Activated CD4-positive, alpha-beta T cell treated with anti-CD3 and anti-CD28 coated beads for 36 hours (primary cell): ENCODE measurements at places on chromosomes 1 and 21.

DNA sequence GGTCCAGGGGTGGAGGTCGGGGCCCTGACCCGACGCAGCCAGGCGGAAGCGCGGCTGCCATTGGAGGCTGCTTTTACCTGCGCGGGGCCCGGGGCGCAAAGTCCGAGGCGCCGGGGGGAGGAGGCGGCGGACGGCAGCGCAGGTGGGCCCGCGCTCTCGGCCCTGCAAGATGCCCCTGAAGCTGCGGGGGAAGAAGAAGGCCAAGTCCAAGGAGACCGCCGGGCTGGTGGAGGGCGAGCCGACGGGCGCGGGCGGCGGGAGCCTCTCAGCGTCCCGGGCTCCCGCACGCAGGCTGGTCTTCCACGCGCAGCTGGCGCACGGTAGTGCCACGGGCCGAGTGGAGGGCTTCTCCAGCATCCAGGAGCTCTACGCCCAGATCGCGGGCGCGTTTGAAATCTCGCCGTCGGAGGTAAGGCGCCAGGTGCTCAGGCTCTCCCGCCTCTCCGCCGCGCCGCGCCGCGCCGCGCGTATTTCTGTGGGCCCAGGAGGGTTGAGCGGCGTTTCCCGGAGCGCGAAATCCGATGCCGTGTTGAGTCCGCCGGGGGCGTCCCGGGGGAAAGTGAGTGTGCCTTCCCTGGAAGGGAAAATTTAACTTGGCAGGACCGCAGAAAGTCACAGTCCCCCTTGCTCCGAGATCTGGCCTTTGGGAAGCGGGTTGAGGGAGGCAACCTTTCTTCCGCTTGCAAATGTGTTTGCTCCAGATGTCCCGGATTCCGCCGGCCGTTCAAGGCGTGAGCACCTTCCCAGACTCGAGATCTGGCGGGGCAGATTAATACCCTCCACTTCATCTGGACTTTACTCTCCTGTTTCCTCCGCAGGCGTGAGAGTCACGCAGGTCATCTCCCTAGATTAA is at the start of gene GIPC2:
Gene GIPC2 (plus strand): TSS at position 41 of the 853 bp plus-strand sequence. CDS start 129 bp downstream, at position 170.
- DNase-seq = peak; percentile 62

- DNase-seq = no peak
Observed at GRCh38 chr1:183432548-183432875, 14.3 kb upstream of the NMNAT2 start.

DNA sequence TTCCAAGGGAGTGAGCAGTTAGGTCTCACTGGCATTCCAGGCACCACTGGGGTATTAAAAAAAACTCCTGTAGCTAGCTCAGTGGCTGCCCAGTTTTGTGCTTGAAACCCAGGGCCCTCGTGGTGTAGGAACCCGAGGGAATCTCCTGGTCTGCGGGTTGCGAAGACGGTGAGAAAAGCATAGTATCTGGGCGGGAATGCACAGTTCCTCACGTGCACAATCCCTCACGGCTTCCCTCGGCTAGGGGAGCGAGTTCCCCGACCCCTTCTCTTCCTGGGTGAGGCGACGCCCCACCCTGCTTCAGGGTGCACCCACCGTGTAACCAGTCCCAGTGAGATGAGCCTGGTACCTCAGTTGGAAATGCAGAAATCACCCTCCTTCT is 50.5 kb upstream of the PGBD5 start:
- DNase-seq = no peak

GRCh38 chr21:35649186-35649585 is 411.1 kb downstream of the SETD4 start:
- no peak for DNase-seq

DNA sequence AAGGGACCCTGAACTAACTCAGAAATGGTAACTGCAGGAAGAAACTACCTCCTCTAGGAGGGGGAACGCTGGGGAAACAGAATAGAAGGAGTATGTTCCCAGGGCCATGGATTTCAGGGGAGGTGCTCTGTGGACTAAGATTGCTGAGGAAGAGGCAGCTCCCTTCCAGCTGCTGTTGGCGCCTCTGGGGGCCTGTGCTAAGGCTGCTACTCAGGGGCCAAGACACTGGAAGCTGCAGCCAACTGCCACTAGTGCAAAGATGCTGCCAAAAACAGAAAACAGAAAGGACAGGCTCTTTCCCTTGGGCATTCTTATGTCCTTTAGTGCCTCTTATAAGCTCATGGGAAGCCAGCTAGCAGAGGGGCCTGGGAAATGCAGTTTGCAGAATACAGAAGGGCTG is 58.0 kb upstream of the SGIP1 start:
- DNase-seq = no peak

GRCh38 chr21:28308516-28308915 is 684.2 kb downstream of the LTN1 start:
- no peak for DNase-seq

DNA sequence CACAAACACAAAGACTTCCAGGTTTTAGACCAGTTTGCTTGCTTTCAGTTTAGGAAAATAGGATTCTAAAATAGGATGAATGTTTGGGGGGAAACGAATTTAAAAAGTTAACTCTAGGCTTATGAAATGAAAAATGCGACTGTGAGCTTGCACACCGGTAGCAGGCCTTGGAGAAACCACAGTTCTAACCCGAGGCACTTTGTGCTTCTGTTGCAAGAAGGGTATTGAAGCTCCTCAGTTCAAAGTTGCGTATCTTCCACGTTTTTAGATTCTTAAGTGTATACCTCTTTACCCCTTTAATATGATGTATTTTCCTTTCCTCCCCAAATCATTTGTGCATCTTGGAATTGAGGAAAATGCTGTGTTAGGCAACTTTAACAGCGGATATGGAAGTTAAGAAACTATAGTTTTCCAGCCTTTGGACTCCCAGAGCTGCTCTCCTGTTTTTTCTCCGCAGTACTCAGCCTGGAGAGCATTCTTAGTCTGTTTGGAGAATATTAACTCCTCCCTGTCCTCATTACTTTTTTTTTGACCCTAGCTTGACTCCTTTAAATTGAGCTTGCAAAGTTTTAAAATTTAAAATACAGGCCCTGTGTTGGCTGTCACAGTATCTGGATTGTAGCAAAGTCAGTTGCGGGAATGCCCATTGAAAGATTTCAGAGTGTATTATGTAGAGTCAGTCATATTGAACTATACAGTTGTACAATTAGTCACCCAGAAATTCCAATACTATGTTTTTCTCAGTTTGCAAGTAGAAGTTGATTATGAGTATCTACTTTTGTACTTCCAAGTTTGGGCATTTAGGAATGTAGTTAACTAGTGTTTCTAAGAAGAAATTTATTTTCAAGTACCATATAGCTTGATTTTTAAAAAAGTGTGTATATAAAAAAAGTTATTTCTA is 2.6 kb downstream of the MRPS6 start:
- DNase-seq = no peak

DNA sequence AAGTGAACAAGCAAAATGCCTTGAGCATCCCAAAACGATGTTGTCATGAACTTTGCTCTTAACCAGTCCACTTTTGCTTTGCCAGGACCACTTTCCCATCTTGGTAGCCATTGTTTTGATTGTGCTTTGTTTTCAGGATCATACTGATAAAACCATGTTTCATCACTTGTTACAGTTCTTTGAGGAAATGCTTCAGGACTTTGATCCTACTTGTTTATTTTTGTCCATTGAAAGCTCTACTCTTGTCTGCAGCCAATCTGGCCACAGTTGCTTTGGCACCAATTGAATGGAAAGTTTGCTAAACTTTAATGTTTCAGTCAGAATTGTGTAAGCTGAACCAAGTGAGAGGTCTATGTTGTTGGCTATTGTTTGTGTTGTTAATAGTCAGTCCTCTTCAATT is 12.8 kb downstream of the PLPPR4 start:
- DNase-seq = no peak

- no peak for DNase-seq
Observed at GRCh38 chr1:230074270-230074669, 7.2 kb downstream of the GALNT2 start.

DNA sequence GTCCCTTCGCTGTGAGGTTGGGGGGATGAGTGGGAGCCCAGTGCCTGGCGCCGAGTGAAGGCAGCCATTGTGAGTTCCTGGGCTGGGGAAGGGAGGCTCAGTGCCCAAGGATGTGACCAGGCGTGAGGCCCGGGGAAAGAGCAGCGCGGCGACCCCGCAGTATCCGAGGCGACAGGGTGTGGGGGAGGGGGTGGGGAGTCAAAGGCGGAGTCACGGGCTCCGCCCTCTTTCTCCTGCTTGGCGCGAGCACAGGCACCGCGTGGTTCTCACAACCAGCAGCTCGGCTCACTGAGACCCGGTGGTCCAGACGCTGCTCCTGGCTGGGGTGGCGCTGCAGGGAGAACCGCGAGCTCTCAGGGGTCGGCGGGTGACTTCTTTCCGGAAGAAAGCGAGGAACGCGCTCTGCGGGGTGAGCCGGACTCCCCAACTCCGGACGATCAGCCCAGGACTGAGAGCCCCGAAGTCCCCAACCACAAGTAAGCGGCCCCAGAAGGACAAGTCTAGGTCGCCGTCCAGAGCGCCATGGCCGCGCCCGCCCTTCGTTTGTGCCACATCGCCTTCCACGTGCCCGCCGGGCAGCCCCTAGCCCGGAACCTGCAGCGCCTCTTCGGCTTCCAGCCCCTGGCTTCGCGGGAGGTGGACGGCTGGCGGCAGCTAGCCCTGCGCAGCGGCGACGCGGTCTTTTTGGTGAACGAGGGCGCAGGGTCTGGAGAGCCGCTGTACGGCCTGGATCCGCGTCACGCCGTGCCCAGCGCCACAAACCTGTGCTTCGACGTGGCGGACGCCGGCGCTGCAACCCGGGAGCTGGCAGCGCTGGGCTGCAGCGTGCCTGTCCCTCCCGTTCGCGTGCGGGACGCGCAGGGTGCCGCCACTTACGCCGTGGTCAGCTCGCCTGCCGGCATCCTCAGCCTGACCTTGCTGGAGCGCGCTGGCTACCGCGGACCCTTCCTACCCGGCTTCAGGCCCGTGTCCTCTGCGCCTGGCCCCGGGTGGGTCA is at the start of gene HPDL:
Gene HPDL (plus strand): TSS at position 269 of the 997 bp plus-strand sequence. CDS start 254 bp downstream, at position 523.
- peak; percentile 84 for DNase-seq

- DNase-seq = no peak
Observed at GRCh38 chr1:51559064-51559500, 40.0 kb upstream of the EPS15 start.

GRCh38 chr1:217425422-217425821 is 205.5 kb downstream of the GPATCH2 start:
- no peak for DNase-seq

DNA sequence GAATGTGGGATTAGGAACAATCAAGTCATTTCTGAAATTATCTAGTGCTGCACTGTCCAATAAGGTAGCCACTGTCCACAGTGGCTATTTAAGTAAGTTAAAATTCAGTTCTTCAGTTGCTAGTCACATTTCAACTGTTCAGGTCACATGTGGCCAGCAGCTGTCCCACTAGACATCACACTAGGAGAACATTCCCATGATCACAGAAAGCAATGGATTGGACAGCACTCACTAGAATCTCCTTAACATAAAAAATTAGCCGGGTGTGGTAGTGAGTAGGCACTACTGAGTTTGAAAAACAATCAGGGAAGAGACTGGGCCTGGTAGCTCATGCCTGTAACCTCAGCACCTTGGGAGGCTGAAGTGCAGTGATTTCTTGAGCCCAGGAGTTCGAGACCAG is 33.6 kb downstream of the NUP133 start:
- DNase-seq = no peak

DNA sequence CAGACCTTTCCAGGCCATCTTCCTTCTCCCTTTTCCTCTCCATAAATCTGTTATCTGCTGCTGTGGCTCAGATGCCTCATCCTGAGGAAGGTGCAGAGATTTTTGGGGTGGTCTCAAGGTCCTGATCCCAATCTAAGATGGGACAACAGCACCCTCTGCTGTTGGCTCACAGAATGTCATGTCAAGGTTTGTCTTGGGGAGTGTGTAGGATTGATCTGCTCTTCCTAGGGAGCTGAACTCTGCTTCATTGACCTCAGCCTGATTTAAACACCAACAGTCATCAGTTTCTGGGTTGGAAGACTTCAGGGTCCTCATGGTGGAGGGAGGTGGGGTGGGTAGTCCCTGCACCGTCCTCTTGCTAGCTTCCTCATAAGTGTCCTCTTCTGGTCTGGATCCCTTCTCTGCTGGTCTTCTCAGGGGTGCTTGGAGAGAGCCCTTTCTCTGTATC is 62.8 kb upstream of the LAX1 start:
- DNase-seq = peak; percentile 75

DNA sequence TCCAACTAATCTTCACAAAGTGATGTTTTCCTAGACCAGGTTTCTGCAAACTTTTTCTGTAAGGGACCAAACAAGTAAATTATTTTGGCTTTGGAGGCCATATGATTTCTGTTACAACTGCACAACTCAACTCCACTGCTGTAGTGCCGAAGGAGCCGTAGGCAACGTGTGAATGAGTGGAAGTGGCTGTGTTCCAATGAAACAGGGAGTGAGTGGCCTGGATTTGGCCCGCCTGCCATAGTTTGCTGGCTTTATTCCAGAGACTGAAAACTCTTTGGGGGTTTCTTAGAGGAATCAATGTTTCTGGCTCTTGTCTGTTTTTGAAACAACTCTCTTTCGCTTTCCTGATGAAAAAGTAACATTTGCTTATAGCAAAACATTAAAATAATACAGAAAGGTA is 12.6 kb upstream of the ACTL8 start:
- DNase-seq = no peak

DNA sequence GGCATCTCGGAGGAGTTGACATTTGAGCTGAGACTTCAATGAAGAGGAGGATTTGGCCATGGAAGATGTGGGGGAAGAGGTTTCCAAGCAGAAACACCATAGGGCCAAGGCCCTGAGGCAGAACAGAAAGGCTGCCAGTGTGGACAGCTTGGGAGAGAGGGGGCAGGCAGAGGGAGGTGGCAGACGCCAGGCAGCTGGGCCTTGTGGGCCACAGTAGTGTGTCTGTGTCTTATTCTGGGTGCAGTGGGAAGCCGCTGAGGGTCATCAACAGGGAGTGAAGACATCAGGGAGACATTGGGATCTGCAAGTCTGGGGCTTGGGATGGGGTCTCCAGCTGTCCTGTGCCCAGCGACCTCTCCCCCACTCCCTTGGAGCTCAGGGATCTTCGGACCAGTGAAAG is 96.8 kb downstream of the LACTBL1 start:
- no peak for DNase-seq

GRCh38 chr1:65388908-65389695 is 31.4 kb upstream of the LEPR start:
- no peak for DNase-seq

DNA sequence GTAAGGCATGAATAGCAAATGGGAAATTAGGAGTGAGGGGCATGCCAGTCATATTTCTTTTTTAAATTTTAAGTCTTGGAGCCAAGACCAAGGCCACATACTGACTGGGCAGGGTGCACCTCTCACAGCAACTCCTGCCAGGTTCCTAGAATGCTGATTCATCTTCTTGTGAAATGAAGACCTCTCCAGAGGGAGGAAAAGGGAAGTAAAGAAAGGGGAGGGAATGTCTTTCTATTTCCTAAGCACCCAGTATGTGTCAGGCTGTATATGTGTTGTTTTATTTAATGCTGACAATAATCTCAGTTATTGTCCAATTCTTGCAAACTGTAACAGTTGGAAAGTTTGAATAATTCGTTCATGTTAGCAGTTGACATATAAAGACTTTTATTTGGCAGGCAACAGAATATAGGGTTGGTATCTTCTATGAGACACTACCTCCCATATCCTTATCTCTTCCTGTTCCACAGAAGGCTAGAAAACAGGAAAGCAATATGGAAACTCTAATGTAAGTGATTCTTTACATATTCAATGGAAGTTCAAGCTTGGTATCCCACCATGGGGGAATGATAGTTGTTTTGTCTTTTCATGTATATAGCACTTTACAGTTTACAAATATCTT is 259.1 kb upstream of the USP24 start:
- DNase-seq = no peak

GRCh38 chr21:23955135-23955843 is 1652.0 kb downstream of the MRPL39 start:
- DNase-seq = no peak

- no peak for DNase-seq
Observed at GRCh38 chr21:25515484-25516405, 91.5 kb downstream of the MRPL39 start.
